ENCODE measurements at places on chromosomes 5 and 9.

GRCh38 chr5:19676895-19677294, 311.1 kb downstream of the CDH18 start:
- DNase-seq: peak; percentile 4

GRCh38 chr9:86413971-86414880, 60.0 kb upstream of the TUT7 start:
- peak; percentile 33 for DNase-seq

DNA sequence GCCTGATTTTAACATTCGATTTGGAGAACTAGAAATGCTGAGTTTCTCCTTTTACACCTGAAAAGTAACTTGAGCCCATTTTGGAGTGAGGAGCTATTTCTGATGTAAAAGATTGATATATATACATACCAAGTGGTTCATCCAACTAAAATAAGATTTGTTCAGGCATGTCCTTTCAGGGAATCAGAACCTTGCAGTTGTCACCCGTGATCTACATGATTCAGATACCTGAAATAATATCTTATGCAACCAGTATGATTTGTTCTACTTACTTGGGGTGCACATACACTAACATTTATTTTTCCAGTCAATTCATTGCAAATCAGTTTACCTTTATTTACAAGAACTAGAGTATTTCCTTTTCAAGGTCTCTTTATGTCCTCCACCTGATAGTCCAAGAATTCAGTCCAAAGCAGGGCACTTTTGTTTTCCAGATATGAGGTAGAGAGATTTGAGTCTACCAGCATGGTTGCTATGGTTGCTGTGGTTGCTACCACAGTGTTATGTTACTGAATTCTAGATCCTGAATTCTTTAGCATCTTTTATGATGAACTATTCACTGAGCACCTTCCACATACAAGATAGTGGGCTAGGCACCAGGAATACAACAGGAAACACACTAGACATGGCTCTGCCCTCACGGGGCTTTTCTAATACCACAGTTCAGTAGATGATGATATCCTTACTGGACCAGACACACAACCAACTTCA, 49.3 kb downstream of the CCL28 start:
- no peak for DNase-seq

DNA sequence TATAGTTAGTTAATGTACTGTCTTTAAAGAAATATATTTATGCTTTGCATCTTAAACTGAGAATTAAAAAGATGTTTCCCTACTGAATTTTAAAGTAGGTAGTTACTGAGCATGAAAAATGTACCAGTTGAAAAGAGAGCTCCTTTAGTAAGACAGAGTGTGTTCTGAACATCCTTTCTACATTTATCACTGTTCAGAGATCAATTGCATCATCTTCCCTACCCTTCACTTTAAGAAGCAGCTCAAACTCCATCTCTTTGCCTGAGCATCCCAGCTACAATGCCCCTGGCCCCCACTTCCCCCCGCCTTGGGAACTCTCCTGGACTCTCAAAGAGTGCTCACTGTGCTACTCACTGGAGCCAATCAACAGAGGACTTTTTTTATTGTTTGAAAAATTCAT, 164.7 kb downstream of the GNAQ start:
- DNase-seq: no peak

GRCh38 chr9:1354086-1354485, 303.9 kb downstream of the DMRT2 start:
- DNase-seq: no peak

GRCh38 chr5:169563369-169563768, 20.2 kb upstream of the SPDL1 start:
- DNase-seq: no peak

DNA sequence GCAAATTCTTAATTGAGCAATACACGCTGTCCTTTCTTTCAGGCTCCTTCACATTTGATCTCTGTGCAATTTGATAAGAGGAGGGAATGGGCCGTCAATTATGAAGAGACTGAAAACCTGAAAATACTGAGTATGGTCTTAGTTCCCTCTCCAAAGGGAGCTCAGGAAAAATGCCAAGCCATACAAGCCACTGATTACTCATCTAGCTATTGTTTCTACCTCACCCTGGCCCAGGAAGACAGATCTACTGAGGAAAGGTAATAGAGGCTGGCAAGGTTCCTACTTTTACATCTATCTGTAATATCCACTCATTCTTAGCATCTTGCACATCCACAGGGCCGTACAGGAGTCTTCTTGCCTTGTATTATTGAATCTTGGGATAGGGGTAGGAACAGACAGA, 23.7 kb upstream of the TNC start:
- no peak for DNase-seq

- no peak for DNase-seq
These were observed 193.5 kb downstream of the RGS3 start for GRCh38 chr9:113656771-113657670.

DNA sequence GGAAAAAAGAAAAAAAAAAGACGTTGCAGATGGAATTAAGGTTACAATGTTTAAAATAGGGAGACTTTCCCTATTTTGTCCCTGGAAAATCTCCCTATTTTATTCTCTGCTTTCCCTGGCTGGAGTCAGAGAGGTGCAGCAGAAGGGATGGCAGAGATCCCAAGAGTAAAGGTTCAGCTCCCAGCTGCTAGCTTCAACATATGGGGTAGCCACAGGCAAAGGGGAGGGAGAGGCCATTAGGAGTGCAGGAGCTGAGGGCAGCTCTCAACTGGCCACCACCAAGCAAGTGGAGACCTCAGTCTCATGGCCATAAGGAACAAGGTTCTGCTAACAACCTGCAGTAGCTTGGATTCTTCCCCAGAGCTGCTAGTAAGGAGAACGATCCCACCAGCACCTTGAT, 367.0 kb upstream of the DAP start:
- DNase-seq: no peak

Data from iris pigment epithelial cell (primary cell).